ENCODE measurements at places on chromosomes 1 and 21.

- DNase-seq = no peak
Observed at GRCh38 chr1:20409012-20409411, 77.0 kb downstream of the CAMK2N1 start.

- no peak for DNase-seq
Observed at GRCh38 chr1:46937270-46937669, 4.0 kb downstream of the CYP4A11 start.

DNA sequence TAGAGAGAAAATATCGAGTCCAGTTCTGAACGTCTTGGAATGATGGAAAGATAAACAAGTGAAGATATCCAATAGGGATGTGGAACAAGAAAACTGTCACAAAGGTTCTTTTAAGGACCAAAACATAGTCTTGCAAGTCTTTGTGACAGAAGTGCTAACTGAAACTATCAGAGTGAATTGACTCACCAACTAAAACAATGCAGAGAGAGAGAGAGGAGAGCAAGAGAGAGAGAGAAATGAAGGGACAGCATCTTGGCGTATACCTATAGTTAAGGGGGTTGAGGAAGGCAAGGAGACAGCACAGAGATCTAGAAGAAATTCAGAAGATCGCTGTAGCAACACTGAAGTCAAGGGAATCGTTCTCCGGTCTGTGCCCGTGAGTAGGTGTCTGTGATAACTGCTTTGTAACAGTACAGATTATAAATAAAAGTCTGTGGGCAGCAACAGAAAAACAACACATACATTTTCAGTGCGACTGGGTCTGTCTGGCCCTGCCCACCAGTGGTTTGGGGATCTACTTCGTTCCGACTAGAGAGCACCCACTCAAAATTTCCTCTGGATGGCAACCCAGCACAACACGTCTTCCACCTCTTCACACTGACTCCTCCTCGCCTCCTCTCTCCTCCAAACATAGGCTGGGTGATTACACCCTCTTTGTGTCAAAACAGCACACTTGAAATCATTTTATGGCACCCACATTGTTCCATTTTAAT, 4.8 kb upstream of the COA6 start:
- peak; percentile 36 for DNase-seq

GRCh38 chr1:85894651-85895050, 186.4 kb upstream of the ZNHIT6 start:
- DNase-seq = no peak

GRCh38 chr1:70115315-70115714, 90.1 kb downstream of the LRRC40 start:
- DNase-seq = no peak

DNA sequence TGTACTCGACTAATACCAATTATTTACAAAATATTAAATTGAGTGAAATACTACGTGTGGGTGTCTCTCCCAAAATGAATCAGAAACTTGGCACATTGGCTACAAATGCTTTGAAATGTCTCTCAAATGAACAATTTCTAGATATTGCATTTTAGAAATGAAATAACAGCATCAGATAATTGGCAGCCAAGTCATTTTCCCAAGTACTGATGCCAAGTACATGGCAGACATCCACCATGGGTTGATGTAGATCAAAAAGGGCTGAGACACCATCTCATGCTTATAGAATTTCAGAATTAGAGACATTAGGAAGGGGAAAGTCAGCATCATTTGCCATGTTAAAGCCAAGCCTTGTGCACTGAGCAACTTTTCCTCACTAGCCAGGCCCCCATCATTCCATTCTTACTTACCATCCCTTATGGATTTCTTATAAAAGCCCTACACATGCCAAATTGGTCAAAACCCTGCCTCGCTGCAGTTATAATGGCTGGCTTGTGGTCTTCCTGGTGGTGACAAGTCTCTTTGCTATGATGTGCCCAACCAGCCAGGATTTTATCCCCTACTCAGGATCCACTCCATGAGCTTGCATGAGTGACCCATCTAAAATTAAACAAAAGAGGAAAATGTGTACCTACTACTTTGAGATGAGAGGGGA, 73.1 kb downstream of the GREM2 start:
- no peak for DNase-seq

- DNase-seq = no peak
Observed at GRCh38 chr1:204081164-204081790, 8.4 kb downstream of the SOX13 start.

GRCh38 chr1:71049951-71050598, 2.5 kb upstream of the PTGER3 start:
- no peak for DNase-seq

DNA sequence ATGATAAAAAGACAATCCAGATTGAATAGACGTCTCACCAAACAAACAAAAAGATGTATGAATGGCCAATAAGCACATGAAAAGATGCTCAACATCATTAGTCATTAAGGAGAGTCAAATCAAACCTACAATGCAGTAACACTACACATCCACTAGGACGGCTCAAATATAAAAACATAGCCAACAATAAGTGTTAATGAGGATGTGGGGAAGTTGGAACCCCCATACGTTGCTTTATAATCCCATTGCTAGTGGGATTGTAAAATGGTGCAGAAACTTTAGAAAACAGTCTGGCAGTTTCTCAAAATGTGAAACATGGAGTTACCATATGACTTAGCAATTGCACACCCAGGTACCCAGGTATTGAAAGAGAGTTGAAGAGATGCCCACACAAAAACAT, 14.7 kb upstream of the IL24 start:
- no peak for DNase-seq

DNA sequence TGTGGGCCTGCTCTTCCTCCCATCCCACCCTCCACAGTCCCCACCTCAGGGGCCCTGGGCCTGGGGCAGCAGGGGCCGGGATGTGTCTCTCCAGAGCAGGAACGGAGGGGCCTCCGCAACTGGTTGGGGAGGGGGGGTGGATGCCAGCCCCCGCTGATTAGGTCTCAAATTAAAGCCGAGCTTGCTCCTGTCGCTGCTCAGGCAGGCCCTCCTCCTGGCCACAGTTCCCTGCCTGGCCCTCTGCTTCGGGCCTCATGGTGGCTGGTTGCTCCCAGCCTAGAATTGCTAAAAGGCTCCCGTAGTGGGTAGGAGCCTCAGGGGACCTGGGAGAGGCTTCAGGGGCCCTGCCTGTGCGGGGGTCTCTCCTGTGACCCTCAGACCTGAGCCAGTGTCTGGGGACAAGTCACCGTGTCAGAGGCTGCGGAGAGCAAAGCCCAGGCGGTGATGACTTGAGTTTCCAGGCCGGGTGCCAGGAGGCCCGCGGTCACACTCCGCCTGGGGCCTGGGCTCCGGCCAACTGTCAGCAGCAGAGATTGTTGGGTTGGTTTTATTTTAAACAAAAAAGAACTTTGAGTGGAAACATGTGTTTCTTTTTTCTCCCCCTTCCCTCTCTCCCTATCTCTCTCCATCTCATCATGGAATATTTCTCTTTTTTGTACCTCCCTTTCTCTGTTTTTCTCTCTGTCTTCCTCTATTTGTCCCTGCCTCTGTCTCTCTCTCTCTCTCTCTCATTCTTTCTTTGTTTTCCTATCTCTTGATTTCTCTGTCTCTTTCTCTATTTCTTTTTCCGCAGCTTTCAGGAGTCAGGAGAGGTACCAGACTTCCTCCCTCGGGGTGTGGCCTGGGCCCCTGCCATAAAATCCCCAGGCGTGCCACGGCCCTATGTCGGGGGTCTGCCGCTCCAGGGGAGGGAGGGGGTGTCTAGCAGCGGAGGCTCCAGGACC, 20.0 kb upstream of the EPHA2 start:
- DNase-seq = no peak

- no peak for DNase-seq
Observed at GRCh38 chr1:220526294-220526693, 1.6 kb upstream of the MARK1 start.

GRCh38 chr1:228977307-228977706, 242.0 kb downstream of the RHOU start:
- no peak for DNase-seq

Measured in activated T-cell treated with anti-CD3 and anti-CD28 coated beads, Interleukin-2, amount 50 U/mL, for 24 hours (primary cell).